SJSA1 (cell line): ENCODE measurements at places on chromosomes 3 and 15.

- DNase-seq: no peak
These were observed 538.6 kb downstream of the NR2F2 start for GRCh38 chr15:96869122-96869521.

GRCh38 chr15:73108676-73109075 lies 56.4 kb downstream of the NEO1 start:
- DNase-seq: no peak

DNA sequence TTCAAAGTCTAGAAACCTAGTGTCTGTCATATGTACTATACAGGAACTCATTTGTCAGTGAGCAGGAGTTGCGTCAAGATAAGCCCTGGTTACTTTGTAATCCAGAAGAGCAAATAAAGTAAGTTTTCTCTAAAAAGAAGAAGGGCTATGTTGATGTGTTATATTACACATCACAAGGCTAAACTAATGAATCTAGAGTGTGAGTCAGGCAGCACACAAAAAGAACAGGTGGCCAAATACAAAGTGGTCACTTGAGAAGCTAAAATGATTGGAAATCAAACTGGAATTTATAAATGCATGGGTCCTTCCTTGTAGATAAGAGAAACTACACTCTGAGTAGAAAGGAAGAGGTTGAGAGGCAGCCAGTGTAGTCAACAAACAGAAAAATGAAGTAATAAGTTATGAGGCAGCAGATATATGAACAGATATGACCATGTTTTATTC lies 771.6 kb downstream of the DIPK2A start:
- DNase-seq: no peak

DNA sequence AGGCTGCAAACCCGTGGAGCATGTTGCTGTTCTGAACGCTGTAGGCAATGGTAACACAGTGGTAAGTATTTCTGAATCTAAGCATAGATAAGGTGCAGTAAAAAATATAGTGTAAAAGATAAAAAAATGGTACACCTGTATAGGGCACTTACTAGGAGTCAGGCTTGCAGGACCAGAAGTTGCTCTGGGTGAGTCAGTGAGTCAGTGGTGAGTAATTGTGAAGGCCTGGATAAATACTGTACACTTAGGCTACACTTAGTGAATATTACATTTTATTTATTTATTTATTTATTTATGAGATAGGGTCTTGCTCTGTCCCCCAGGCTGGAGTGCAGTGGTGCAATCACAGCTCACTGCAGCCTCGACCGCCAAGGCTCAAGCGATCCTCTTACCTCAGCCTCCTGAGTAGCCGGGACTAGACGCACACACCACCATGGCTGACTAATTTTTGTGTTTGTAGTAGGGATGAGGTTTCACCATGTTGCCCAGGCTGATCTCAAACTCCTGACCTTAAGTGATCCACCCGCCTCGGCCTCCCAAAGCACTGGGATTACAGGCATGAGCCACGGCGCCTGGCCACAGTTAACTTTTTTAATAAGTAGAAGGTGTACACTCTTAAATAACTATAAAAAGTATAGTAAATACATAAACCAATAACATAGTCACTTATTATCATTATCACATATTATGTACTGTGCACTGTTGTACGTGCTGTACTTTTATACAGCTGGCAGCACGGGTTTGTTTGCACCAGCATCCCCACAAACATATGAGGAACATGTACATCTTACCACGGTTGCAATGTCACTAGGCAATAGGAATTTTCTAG lies 155.1 kb downstream of the IGF1R start:
- DNase-seq: no peak

GRCh38 chr3:100311011-100311410 lies 23.5 kb upstream of the NIT2 start:
- no peak for DNase-seq

DNA sequence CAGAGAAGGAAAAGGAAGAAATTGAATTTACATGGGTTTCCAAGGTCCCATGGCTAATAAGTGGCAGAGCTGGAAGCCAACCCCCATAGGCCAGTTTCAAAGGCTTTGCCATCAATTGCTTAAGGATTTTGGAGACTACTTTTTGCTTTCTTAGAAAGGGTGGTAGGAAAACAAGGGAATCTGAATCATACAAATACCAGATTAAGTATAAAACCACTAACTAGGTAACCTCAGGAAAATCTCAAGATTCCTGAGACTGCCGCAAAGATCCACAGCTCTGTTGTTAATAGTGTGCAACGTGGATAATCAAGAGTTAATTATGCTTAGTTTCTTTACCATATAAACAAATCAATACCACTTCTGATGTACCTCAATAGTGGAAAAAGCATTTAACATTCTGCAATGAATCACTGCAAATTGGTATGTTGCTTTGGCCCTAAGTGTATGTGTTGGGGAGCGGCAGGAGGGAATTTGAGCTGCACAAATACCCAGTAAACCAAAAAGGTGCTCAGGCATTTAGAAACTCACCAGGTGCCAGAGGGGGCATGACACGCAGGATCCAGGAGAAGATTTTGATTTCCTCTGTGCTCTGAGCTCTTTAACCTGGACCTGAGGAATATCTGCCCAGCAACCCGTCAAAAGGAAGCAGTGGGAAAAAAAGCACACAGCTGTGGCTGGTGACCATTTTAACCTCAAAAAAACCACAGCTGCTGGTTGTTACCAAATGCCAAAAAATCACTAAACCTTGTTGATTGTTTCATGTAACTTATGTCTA lies 22.0 kb downstream of the AADAC start:
- DNase-seq: no peak

DNA sequence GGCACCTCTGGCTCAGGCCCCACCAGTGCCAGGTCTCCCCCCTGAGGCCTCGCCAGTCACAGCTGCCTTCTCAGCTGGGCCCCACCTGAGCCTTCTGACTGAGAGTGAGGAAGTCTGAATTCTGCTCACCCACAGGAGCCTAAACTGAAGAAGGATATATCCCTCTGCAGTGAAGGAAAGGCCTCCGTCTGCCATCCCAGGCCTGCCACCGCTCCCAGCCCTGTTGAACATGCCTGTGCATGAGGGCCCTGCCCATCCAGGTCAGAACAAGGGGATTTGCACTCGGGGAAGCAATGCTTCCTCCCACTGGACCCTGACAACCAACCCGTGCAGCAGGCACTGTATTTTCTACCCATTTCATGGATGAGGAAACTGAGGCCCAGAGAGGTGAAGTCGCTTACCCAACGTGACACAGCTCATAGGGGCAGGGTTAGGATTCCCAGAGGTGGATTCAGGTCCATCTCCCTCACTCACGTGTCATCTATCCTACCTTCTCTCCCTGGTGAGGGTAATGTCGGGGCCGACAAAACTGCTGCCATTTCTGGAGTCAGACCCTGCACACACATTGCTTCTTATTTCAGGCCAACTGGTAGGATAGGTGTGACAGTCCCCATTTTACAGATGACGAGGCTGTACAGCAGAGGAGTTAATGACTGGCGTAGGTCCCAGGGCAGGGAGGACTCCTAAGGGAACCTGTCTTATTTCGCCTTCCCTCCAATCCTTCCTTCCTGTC lies 22.6 kb downstream of the ATP2B2 start:
- DNase-seq: no peak

DNA sequence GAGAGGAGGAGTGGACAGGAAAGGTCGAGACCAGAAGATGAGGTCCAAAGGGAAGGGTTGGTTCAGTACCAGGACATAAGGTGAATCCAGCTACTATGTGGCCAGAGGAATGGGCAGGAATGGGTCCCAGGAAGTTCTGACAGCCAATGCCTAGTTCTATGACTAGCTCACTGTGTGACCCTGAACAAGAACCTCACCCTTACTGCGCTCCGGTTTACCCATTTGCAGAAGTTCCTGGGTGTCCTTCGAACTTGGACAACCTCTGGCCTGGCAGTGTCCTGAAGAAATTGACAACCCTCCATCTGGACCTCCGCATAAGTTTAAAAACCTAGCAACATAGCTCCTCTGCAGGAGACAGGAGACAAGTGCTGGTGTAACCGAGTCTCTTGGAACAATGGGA lies 12.2 kb upstream of the PSTPIP1 start:
- DNase-seq: no peak

DNA sequence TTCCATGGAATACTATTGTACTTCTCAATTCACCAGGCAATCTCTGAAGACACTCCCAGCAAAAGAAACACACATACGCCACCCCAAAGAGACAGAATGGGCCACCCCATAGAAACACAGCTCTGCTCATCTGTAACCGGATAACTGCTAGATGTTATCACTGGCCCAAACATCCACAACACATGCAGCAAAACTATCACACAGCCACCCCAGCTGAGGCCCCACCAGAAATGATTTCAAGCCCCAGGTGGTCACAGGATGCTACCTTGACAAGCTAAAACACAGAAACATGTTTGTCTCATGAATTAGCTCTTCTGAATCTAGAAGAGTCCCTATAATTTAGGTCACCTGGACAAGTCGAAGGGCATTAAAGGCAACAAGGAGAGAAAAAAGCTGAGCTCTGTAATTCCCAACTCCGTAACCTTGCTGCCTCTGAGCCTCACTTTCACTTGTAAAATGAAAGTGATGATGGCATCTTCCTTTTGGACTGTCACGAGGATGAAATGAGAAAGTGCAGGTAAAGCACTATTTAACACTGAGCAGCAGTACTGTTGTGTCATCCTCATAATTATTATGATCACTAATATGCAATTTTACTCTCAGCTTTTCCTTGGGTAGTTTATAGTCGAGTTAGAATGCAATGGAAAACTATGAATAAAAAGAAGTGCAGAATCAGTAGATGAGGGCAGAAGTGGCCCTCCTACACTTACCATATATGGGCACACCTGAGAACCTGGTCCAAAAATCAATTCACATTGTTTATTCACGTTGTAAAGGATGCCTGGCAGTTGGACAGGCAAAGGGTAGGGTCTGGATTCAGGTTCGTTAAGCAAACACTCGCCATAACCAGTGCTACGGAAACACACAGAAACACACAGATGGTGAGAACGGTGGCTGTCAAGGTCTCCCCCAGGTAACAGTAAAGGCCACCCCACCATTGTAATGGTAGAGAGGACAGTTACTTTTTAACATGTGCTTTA lies 38.6 kb downstream of the ADAMTS9 start:
- DNase-seq: no peak

- DNase-seq: no peak
These were observed 276.0 kb downstream of the GBE1 start for GRCh38 chr3:81485444-81485865.

- DNase-seq: peak; percentile 31
These were observed 150.7 kb upstream of the MEF2A start for GRCh38 chr15:99414755-99415731.

GRCh38 chr3:31251083-31251482 lies 281.6 kb upstream of the STT3B start:
- no peak for DNase-seq

DNA sequence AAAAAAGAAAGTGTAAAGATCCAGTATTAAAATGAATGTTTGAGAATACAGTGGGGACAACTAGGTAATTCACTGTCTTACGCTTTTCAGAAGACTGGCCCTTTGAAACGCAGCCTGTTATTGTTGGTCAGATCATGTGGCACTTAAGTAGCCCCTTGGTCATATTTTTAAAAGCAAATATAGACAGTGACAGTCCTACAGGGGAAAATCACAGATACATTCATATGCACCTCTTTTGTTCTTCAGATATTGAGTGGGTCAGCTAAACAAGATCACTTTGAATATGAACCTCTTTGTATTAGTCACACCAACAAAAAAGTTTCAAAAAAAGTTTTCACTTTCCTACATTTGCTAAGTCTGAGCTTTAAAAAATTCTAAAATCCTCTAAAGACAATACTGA lies 36.0 kb downstream of the TIGIT start:
- DNase-seq: no peak
